Inflammatory macrophage (primary cell): ENCODE measurements at places on chromosomes 3 and 15.

- no peak for DNase-seq
These were observed 3.3 kb upstream of the ACOX2 start for GRCh38 chr3:58540176-58540858.

DNA sequence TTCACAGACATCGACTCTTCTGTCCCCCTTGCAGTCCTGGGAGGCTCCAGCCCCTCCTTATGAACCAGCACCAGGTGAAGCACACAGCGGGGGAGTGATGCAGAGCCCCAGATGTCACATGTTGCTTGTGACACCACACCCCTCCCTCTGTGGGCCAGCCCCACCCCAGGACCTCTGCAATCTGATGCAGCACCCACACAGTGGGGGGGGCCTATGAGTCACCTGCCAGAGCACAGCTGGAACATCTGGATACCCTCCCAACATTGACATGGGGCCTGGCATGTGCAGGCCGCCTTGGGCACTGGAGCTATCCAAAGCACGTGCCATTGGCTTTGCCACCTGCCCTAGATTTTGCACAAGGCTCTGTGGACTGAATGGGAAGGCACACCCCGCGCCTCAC lies 70.5 kb downstream of the FEM1B start:
- DNase-seq = peak; percentile 24

GRCh38 chr3:132789959-132790358 lies 67.8 kb upstream of the NPHP3 start:
- no peak for DNase-seq

- no peak for DNase-seq
These were observed 145.4 kb upstream of the LRRFIP2 start for GRCh38 chr3:37319784-37320183.

GRCh38 chr15:95194746-95195145 lies 963.4 kb downstream of the MCTP2 start:
- no peak for DNase-seq
